ENCODE measurements at places on chromosomes 11 and 22. TPM values are rescaled to one million over a fixed set of nuclear protein-coding genes. Genes with fewer than 3 reads are reported as not detected.

The YWHAH gene
- 207 TPM for total RNA-seq

The C11orf21 gene
- total RNA-seq: 0.52 TPM

The DDTL gene
- total RNA-seq: 4.7 TPM

The CNIH2 gene
- total RNA-seq: 0.58 TPM

The SYT9 gene
- total RNA-seq: 0.05 TPM

The LUZP2 gene
- total RNA-seq: 0.57 TPM

The CREB3L1 gene
- total RNA-seq: 143 TPM

The OR8D1 gene
- not detected for total RNA-seq

The CD82 gene
- total RNA-seq: 36.2 TPM

The ABCC8 gene
- total RNA-seq: 2.1 TPM

The CARD16 gene
- 35.9 TPM for total RNA-seq

The UNC93B1 gene
- total RNA-seq: 55.4 TPM

The CHRM4 gene
- 0.49 TPM for total RNA-seq

The TRPM5 gene
- 1.3 TPM for total RNA-seq

The IGF2 gene
- 9.2 TPM for total RNA-seq

The THAP7 gene
- total RNA-seq: 23.3 TPM

The GPHA2 gene
- not detected for total RNA-seq

The PGR gene
- total RNA-seq: 0.69 TPM

The MCAM gene
- total RNA-seq: 5.4 TPM

The ADAMTS15 gene
- total RNA-seq: 9.9 TPM
